Activated gamma-delta T cell treated with Interleukin-2 at 50 U/mL for 16 hours (primary cell): ENCODE measurements at places on chromosomes 2 and 18.
A peak's percentile ranks its signal among the peaks of the same experiment; 100 is the strongest.

DNA sequence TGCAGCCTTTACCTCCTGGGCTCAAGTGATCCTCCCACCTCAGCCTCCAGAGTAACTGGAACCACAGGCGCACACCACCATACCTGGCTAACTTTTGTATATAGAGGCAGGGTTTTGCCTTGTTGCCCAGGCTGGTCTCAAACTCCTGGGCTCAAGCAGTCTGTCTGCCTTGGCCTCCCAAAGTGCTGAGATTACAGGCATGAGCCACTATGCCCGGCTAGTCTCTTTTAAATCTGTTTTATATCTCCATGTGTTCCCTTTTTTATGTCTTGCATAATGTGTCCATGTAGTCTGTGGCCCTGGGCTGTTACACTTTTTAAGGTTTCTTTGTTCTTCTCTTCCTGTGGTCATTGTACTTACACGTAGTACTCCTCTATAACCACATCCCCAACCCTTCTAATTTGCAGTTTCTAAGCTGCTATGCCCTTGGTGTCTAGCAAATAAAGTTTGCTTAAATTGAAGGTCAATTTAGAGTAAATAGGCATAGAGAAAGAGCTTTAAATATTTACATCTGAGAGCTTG lies 168.2 kb downstream of the MCFD2 start:
- no peak for DNase-seq

DNA sequence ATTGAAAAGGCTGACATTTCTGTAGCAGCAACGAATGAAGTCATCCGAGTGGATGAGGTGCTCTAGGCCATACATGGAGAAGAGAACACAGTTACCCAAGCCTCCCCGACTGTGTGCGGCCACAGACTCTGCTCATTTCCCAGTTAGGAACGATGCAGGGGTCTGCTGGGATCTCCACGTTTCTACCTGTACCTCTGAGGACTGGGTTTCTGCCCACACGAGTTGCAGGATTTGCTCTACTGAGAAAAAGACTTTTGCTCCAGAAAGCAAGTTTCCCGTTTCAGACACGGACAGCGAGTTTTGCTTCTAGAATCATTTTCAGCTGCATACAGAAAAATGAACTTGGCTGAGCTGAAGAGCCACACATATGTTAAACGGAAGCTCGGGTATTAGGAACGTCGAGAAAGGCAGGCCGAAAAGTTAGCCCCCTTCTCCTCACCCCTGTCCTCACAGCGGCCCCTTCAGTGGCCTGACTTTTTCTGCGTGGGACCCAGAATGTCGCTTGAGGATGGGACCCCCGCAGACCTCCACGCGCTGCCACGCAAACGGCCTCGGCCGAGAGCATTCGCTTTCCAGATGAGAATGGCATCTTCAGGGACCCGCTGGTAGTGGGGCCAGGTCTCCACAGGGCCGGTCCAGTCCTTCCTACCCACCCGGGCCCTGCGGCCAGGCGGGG lies 582 bp upstream of the RAB31 start:
- DNase-seq: no peak

DNA sequence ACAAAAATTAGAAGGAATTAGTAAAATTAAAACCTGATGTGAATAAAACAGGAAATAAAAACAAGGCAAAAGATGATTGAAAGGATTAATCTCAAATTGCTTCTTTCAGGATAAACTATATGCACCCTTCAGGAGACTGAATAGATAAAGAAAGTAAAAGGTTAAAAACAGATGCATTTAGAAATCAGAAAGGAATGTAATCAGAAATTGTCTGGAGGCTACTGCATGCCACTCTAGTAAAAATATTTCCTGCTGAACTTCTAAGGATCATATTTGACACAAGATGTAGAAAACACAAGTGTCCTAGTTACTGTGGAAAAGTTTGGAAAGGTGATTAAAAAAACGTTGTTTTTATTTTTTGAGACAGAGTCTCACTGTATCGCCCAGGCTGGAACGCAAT lies 16.2 kb downstream of the CHCHD5 start:
- DNase-seq: no peak

DNA sequence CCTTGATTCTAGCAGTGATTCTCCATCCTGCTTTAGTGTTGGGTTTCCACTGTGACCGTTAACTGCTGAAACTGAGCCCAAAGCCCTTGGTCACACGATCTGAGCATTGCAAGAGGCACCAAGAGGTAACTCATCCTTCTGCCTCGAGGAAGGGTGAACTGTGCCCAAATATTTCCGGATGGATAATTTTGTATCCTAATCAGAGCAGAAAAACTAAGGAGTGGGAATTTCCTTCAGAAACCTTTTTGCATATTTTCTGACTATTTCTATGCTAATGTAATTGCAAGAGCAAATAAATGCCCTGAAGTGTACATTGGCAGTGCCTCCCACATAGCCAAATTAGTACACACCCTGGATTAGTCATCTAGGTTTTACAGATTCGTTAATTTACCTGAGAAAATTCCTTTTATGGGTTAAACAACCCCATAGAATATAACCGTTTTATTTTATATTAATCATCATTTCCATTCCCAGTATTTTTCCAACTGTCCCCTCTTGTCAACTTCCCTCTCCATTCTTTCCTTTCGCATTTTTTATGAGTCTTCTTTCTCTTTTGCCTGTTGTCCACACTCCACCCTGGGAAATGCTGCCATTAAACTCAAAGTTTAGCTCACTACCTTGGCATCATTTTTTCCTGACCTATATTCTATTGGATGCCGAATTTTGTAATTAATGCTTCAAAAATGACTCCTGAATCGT lies 31.7 kb upstream of the COBLL1 start:
- no peak for DNase-seq

GRCh38 chr18:54928236-54928635 lies 31.0 kb downstream of the CCDC68 start:
- DNase-seq: no peak

- no peak for DNase-seq
These were observed 39.3 kb upstream of the EPB41L3 start for GRCh38 chr18:5582849-5583681.

GRCh38 chr2:134500211-134500935 lies 218.4 kb downstream of the TMEM163 start:
- no peak for DNase-seq

GRCh38 chr2:64605026-64605471 lies 48.7 kb downstream of the SERTAD2 start:
- DNase-seq: no peak

- DNase-seq: no peak
These were observed 36.3 kb downstream of the SMAD2 start for GRCh38 chr18:47893939-47894699.

DNA sequence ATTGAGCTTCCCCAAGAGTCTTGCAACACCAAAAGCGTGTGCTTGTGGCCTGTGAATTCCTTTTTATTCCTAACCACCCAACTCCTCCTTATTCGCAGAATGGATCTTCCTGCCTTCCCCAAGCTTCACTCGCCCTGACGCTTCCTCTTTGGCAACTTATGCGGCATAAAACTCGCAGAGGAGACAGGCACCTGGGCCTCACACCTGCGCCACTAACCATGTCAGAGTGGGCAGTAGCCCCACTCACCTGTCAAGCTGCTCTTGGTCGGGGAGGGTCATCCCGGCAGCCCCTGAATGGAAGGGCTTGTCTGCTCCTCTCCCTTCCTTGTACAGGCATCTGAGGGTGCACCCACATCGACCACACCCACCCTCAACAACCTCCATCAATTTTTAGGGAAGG lies 106.9 kb upstream of the GPC1 start:
- no peak for DNase-seq

DNA sequence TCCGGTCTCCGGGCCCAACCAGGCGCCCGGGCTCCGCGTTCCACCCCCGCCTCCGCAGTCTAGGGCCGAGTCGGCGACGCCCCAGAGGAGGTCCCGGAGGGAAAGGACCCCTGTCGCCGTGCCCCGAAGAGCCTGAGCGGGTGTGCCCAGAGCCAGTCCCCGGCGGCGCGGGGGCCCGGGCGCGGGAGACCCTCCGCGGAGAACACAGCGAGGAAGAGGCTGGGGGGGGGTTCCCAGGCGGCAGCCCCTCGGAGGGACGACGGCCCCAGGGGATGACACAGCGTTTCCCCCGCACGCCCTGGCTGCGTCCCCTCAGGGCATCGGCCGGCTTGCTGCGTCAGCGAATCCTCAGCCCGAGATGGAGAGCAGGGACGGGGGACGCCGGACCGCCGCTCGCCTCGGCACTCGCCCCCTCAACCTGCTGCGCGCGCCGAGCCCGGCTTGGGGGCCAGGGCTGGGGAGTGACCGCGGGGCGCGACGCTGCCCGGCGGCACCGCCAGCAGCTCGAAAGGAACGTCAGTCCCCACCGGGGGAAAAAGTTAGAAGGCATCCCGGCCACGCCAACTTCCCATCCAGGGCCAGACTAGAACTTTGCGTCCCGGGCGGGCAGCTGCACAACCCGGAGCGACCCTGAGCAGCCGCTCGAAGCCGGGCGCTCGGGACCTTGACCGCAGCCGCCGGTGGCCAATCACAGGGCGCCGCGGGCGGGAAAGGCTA lies 711 bp downstream of the SFXN5 start:
- DNase-seq: peak; percentile 35

DNA sequence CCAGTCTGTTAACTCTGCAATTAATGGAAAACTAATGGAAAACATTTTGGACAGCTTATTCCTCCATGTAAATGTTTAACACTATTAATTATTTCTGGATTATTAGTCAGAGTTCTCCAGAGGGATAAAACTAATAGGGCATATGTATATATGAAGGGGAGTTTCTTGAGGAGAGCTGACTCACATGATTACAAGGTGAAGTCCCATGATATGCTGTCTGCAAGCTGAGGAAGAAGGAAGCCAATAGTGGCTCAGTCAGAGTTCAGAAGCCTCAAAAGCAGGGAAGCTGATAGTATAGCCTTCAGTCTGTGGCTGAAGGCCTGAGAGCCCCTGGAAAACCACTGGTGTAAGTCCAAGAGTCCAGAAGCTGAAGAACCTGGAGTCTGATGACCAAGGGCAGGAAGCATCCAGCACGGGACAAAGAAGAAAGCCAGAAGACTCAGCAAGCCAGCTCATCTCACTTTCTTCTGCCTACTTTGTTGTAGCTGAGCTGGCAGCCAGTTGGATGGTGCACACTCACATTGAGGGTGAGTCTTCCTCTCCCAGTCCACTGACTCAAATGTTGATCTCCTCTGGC lies 136.0 kb downstream of the PTH2R start:
- no peak for DNase-seq

- no peak for DNase-seq
These were observed 18.2 kb upstream of the BOK start for GRCh38 chr2:241540401-241540770.
